AG09319 (cell line): ENCODE measurements at places on chromosomes 3 and 15.

DNA sequence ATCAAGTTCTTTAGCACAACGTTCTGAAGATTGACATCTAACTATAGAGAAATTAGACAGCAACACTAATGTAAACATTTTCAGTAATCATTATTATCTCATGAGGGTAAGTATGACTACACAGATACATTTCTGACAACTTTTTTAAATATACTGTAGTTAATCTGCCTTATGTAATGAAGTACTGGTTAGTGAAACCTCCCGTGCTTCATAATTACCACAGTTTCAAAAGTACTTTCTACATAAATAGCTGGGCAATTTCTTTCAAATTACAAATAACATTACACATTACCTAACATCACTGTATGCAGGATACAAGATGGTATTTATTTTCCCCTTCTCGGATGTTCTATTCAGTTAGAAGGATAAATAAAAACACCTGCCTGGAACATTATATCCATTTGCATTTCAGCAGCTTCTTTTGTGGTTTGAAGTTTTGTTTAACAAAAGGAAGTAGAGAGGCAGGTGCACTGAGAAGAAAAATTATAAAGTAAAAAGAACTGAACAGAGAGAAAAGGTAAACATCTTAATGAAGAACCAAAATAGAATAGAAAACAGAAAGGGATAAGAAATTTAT lies 1241.5 kb upstream of the GBE1 start:
- DNase-seq: no peak

DNA sequence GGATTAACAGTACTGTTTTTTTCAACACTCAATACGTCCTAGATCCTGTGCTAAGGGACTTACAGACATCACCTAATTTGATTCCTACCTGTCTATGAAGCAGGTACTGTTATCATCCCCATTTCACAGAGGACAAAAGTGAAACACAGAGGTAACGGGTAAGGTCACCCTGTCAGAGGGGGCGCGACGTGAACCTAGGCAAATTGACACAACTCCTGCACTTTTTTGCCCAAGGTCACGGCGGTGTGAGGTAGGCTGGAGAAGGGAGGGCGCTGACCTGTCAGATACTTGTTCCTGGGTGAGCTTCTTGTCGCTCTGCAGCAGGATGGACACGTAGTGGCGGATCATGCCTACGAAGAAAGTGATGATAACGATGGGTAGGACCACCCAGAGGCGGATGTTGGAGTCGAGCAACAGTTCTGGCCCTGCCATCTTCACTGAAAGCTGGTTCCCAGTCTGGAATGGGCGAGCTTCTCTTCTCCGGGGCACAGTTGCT lies 363 bp downstream of the EMC3 start:
- DNase-seq: no peak

DNA sequence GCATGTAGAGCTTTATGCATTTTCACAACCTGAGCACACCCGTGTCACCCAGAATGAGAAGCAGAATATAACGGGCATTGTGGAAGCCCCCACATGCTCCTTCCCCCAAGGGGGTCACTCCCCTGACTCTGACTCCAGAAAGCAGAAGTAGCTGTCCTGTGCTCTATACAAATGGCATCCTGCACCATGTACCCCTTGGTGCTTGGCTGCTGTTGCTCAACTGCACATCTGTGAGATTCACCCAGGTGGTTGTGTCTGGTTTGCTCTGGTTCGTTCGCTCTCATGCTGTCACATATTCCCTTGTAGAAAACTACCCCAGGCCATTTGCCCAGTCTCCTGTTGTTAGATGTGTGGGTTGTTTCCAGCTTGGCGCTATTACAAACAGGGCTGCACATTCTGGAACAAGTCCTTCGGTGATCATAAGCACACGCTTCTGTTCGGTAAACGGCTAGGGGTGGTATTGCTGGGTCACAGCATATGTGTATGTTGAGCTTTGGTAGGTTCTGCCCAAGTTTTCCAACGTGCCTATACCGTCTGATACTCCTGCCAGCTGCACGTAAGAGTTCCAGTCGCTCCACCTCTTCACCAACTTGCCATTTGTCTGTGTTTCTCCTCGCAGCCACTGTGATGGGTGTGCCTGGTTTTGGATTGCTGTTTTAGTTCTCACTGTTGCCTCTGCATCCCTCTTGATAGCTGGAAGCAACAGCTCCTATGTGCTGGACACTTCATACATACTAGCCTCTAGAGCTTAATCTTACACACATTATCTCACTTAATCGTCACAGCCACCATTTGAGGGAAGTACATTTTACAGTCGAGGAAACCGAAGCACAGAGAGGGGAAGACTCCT lies 65.4 kb upstream of the SLC6A6 start:
- no peak for DNase-seq

- DNase-seq: no peak
Observed at GRCh38 chr3:54536450-54536849, 391.4 kb downstream of the LRTM1 start.

DNA sequence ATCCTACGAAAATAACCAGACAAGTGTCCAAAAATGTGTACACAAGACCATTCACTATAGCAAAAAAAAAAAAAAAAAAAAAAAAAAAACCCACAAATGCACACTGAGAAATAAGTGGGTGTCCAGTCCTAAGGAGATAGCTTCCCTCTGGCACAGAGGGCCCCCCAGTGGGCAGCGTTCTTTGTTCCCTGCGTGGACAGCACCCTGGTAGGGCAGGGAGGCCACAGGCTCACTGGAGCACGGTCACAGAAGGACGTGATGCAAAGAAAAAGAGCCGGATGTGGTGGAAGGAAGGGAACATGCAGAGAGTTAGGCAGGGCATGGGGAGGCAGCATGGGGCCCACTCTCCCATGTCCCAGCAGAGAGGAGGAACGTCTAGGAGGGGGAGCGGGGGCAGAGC lies 210.7 kb upstream of the NSMCE3 start:
- DNase-seq: no peak

DNA sequence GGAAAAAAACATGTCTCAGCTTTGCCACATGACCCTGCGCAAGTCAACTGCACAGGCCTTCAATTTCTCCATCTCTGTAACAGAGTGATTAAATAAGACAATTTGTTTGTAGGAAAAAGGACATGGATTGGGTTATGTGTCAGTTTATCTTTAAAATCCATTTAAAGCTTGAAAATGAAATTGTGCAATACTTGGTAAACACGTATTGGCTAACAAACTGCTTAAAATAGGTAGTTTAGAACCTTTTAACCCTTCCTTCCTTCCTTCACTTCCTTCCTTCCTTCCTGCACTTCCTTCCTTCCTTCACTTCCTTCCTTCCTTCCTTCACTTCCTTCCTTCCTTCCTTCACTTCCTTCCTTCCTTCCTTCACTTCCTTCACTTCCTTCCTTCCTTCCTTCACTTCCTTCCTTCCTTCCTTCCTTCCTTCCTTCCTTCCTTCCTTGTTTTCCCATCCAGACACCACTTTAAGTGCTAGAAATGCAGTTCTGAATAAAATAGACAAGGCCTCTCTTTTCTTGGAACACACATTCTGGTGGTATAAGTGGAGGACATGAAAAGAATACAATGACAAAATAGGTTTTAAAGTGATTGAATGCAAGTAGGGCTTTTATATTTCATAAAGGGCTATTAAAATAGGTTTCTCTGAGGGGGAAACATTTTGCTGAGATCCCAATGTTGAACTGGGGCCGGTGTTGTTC lies 130.2 kb upstream of the TP63 start:
- DNase-seq: no peak

DNA sequence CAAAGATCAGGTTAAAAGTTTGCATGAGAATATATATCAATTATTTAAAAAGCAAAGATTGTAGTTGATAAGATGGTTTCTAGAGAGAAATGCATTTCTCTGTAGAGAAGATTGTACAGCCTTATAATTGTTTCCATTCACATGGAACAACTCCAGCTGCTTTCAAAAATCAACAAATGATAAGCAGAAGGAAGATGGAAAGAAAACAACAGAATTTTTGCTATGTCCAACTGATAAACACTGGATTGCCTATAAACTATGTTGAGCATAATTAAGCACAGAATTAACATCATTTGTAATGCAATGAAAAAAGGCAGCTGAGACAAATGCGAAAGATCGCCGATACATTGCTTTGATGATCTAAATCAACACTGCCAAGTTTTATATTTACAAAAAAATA lies 89.0 kb downstream of the C3orf85 start:
- DNase-seq: no peak

GRCh38 chr15:51224428-51224827 lies 114.0 kb downstream of the CYP19A1 start:
- no peak for DNase-seq

DNA sequence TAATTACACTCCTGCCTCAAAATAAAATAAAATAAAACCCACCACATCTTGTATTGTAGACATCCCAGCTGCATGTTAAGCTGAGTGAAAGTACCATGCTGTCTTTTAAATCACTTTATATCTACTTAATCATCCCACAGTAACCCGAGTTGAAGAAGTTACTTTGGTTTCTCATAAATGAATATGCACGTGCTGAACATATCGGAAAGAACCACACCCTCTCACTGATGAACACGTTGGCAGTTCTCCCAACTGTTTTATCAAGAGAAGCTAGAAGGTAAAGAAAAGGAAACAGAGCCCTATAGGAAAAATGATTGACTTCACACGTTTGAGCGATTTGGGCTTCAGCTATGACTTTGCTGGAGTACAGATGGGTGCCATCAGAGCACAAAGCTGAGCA lies 15.9 kb upstream of the TM4SF19 start:
- no peak for DNase-seq

GRCh38 chr3:87855616-87856015 lies 203.2 kb downstream of the CGGBP1 start:
- no peak for DNase-seq

- no peak for DNase-seq
Observed at GRCh38 chr3:177013681-177014280, 183.5 kb downstream of the TBL1XR1 start.

DNA sequence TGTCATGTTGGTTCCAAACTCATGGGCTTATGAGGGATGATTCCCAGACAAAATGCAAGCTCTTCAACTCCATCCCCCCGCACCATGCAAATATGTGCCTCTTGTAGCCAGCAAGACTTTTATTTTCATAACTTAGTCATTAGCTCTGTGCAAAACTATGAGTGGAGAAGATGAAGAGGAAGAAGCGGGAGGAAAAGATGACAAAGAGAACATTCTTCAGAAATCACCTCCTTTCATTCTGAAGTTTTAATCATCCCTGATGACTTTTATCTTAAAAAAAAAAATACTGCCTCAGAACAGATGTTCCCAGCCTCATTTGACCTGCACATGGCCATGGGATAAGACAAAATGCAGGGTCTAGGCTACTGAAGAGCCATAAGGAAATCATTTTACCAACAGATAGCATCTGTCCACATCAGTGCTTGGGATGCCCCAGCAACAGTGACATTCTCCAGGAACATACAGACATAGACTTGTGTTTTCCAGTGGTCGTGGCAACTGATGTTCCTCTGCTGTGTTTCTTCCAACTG lies 145.5 kb downstream of the WNT5A start:
- DNase-seq: no peak

- no peak for DNase-seq
Observed at GRCh38 chr3:133880287-133880686, 15.4 kb downstream of the RAB6B start.

DNA sequence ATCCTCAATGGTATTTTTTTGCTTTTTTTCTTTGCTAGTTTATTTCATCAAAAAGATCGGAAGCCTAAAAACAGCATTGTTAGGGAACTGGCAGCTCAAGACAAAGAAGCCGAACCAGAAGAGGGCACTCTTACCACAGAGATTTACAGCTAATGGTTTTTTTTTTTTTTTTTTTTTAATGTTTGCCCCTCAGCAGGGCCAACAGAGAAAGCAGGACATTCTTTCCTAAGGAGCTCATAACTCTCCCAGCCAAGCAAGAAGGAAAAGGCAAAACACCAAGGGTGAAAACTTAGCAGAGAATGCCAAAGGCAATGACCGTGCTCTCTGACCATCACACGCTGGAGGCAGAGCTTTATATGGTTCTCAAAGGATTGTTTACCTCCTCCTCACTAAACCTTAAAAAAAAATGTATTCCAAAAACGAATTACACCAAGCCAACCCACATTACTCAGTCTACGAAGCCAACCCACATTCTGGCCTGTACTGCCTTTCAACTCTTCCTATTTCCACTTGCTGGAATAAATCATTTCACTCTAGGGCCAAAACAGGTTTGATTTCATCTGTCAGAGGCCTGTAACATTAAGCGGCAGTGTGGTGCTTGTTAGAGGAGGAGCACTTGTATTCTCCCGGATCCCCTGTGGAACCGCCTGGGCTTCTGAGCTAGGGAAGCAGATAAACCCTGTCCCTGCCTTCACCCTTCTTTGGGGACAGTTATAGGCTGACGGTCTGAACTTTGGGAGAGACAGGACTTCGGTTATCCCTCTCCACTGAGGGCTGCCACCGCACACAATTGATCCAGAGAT lies 35.6 kb upstream of the GYG1 start:
- DNase-seq: peak; percentile 92

DNA sequence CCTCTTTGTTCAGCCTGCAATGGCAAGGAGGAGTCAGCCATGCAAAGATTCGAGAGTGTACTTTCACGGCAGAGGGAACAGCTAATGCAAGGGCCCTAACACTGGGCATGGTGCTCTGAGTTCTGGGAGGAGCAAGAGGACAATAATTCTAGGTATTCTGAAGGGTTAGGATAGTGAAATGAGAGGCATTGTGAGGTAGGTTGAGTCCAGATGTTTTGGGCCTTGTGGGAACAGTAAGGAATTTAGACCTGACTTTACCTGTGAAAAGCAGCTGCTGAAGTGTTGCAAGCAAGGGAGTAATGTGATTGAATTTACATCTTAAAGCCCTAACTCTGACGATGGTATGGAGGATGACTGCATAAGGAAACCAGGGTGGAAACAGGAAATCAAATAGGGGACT lies 211.6 kb downstream of the CNTN3 start:
- no peak for DNase-seq

- no peak for DNase-seq
Observed at GRCh38 chr3:89682556-89682955, 575.1 kb downstream of the EPHA3 start.

DNA sequence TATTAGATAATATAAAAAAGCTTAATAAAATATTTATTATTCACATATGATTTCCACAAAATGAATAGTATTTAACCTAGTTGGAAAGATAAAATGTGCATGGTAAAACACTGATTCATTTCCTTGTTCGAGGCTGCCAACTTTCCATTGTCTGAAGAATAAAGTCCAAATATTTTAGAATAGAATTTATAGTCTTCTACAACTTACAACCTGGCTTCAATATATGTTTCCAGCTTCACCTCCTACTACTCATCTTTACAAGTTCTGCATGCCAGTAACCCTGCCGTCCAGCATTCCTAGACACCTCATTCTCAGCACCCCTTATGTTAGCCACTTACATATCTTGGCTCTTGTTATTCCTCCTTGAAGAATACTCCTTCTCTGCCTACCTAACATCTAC lies 244.5 kb downstream of the FGF12 start:
- DNase-seq: no peak

- DNase-seq: no peak
Observed at GRCh38 chr3:170751899-170752293, 118.1 kb downstream of the RPL22L1 start.

DNA sequence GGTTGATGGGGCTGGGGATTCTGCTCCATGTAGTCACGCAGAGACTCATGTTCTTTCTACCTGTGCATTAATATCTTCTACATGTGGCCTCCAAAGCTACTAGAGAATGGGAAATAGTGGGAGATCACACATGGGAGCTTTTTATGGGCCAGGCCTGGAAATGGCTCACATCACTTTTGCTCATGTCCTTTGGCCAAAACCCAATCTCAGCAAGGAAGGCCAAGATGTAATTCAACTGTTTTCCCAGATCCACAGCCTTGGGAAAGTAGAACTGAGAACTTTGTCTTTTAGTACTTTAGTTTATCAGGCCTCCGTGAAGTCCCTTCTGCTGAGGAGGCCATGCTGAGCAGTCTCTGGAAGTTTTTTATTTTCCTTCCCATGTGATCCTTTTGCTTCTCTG lies 73.2 kb upstream of the SLC4A7 start:
- no peak for DNase-seq
